ENCODE measurements at places on chromosomes 1 and 21.
A peak's percentile ranks its signal among the peaks of the same experiment; 100 is the strongest.

GRCh38 chr1:151147132-151147503 is 687 bp upstream of the SEMA6C start:
- no peak for DNase-seq

- DNase-seq, result peak; percentile 64
Observed at GRCh38 chr1:118223426-118223825, 38.4 kb upstream of the SPAG17 start.

GRCh38 chr21:44935533-44935927 is 4.3 kb upstream of the SLX9 start:
- DNase-seq, result peak; percentile 44

DNA sequence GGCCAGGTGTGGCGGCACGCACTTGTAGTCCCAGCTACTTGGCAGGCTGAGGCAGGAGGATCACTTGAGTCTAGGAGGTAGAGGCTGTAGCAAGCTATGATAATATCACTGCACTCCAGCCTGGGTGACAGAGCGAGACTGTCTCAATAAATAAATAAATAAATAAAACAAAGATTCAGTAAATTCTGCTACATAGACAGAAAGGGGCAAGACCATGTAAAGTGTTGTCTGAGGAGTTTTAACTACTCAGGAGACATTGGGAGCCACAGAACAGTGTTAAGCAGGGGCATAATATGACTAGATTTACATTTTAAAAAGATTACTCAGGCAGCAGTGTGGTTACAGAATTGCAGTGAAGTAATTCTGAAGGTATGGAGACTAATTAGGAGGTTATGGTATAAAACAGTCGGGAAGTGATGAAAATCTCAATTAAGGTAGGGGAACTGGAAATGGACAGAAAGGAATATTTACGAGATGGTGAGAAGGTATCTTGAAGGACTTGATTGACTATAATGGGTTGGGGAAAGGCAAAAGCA is 94.7 kb downstream of the ATP1B1 start:
- DNase-seq, result no peak

DNA sequence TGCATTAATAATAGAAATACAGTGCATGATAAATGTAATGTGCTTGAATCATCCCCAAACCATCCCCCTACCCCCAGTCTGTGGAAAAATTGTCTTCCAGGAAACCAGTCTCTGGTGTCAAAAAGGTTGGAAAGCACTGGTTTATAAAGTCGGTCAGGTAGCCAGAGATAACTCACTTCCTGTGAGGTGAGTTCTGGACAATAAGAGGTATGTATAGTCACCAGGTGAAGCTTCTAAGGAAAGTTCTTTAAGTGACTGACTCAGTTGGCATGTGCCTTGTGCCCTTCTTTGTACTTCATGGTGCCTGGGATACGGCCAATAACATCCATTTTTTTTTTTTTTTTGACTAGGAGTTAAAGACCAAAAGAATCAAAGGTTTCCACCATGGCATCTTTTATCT is 103.7 kb downstream of the GPATCH2 start:
- DNase-seq, result no peak

GRCh38 chr1:228695015-228695955 is 40.0 kb upstream of the RHOU start:
- DNase-seq, result no peak

- no peak for DNase-seq
Observed at GRCh38 chr1:58528518-58528917, 18.0 kb downstream of the OMA1 start.

DNA sequence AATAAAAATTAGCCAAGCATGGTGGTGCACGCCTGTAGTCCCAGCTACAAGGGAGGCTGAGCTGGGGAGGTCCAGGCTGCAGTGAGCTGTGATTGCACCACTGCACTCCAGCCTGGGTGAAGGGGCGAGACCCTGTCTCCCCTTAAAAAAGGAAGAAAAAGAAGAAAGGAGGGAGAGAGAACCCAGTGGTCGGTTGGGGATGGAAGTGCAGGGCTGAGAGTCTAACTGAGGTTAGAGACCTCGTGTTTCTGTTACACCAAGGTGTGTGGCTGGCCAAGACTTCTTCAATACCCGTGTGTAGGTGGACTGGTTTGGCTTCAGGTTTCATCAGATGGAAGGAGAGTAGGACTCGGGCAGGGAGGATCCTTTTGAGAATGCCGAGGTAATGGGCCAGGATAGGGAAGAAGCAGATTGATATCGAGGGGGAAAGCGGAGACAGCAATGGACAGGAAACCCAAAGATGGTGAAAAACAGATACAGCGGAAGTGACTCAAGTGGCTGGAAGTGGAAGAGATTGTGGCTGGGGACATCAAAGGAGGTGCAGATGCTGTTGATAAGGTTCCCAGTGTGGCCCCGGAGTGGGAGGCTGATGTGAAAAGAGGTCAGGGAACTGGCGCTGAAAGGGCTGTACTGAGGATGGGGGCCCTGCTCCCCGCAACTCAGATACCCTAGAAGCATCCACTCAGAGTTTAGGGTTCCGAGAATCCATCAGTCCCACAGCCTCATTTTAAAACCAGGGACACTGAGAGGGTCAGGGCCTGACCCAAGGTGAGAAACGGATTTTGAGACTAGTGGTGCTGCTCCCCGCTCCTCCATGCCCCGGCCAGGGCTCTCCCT is 681 bp upstream of the UBXN10 start:
- DNase-seq, result no peak

GRCh38 chr1:95948023-95948422 is 714.0 kb downstream of the RWDD3 start:
- DNase-seq, result no peak

GRCh38 chr1:234272656-234273312 is 100.5 kb upstream of the COA6 start:
- DNase-seq, result no peak

DNA sequence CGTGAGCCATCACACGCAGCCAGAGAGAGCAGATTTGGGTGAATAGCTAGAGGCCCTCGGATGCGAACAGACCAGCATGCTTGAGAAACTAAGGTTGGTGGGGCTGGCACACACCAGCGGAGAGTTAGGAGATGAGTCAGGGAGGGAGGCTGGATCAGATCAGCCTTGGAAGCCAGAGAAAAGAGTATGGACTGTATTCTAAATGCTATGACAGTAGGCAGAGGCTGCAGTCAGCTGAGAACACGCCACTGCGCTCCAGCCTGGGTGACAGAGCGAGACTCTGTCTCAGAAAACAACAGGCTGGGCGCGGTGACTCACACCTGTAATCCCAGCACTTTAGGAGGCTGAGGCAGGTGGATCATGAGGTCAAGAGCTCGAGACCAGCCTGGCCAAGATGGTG is 4.0 kb upstream of the PLEKHM2 start:
- no peak for DNase-seq

GRCh38 chr21:38254970-38255369 is 1.8 kb upstream of the KCNJ15 start:
- no peak for DNase-seq
